ENCODE measurements at places on chromosomes 1 and 21.

DNA sequence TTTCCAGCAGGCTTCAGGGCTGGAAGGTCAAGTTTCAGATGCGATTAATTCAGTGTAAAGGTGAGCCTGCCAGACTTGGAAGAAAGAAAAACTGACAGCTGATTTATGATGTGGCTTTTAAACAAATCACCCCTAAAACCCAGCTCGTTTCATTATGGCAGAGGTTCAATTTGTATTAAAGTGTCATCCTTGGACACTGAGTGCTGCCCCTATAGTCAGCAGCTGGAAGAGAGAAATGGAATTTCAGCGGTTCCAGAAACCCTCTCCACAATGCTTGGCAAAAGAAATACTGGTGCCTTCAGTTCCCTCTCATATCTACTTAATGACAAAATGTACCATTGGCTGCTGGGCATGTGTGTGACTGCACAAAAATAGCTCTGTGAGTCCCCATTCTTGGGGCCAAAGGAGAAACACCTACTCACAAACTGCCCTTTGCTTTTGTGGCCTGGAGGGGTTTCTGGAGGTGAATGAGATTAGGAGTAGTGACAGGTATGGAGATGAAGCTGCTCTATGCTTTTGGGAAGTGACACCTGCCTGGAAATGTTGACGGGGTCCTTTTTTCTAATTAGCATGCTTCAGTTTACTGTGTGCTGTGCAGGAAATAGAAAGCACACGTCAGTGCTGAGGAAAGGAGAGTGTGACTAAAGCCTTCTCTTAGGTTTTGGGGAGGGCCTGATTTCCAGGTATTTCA lies 95.1 kb upstream of the TSPAN2 start:
- no peak for DNase-seq

DNA sequence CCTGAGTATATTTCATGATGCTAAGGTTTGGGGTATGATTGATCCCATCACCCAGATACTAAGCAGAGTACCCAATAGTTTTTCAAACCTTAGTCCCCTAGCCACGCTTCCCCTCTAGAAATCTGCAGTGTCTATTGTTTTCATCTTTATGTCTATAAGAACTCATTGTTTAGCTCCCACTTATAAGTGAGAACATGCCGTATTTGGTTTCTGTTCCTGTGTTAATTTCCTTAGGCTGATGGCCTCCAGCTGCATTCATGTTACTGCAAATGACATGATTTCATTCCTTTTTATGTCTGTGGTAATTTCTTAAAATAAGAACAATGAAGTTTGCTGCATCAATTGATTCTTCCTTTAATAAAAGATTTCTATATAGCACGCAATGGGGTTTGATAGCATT lies 301.3 kb downstream of the PLPP3 start:
- DNase-seq = no peak

- DNase-seq = no peak
Measured at GRCh38 chr21:32330784-32331311, 32.2 kb downstream of the MRAP start.

DNA sequence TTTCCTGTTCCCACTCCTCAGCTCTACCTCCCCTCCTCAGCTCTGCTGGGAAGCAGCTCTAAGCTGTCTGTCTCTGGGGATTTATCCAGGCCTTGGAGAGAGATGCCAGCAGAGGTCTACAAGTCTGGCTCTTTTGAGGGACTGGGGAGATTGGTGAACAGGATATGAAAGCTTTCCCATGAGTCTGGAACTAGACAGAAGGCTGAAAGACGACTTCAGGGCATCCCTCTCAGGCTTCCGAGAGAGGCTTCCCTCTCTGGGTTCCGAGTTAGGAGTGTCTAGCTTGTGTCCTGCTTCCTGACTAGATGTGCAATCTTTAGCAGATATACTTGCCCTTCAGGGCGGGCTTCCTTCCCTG lies 733 bp downstream of the TMEM35B start:
- no peak for DNase-seq

DNA sequence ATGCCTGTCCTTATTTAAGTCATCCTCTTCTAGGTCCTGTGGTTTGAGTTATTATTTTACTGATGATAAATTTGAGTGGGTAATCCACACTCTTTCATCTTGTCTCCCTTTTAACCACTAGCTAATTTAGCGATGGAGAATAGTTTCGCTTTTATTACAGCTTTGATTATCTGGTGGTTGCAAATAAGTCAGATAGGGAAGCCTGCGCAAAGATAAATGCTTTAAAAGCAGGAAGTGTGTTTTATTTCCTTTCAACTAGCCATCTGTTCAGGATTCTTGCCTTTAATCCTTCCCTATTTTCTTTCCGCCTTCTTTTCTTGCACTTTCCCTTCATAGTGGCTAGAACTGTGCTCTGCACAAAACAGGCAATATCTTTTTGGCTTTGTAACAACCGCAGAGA lies 129.0 kb downstream of the TGFB2 start:
- DNase-seq = no peak

DNA sequence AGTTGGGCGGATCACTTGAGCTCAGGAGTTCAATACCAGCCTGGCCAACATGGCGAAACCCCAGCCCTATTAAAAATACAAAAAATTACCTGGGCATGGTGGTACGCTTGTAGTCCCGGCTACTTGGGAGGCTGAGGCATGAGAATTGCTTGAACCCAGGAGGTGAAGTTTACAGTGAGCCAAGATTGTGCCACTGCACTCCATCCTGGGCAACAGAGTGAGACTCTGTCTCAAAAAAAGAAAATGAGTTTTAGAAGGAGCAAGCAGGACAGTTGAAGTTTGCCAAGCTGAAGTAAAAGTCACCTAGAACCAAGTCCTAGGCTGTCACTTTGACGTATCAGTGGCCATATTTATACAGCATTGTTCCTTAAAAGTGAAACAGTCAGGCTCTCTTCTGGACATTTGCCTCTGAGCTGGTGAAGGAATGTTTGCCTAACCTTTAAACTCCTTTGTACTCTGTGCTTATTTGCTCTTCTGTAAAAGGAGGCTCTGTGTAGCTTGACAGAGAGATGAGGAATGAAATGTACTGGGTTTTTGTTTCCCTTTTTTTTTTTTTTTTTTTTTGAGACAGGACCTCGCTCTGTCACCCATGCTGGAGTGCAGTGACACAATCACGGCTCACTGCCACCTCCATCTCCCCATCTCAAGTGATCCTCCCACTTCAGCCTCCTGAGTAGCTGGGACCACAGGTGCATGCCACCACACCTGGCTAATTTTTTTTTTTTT lies 2.8 kb downstream of the RAB4A start:
- no peak for DNase-seq

Measured in iPS DF 6.9 (cell line).